ENCODE measurements at places on chromosomes 12 and 14. TPM values are rescaled to one million over a fixed set of nuclear protein-coding genes. Genes with fewer than 3 reads are reported as not detected.

DNA sequence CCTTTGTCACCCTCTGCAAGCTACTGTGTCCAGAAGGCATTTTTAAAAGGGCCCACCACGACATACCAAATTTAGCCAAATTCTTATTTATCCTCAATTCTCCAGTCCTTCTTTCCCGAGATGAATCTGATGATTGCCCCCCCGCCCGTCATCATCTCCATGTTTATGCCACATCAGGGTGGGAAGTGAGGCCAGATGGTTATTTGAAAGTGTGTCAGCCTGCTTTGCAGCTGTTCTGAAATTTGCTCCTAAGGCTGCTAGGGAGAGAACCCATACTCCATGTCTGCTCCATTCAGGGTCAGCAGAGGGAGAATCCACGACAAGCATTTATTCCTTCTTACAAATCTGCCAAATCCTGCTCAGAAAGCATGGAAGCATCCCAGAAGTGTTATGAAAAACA is 337.8 kb downstream of the ADAMTS20 start:
- DNase-seq, result no peak

- DNase-seq, result peak; percentile 6
Measured at GRCh38 chr12:102542816-102543440, 62.6 kb upstream of the IGF1 start.

DNA sequence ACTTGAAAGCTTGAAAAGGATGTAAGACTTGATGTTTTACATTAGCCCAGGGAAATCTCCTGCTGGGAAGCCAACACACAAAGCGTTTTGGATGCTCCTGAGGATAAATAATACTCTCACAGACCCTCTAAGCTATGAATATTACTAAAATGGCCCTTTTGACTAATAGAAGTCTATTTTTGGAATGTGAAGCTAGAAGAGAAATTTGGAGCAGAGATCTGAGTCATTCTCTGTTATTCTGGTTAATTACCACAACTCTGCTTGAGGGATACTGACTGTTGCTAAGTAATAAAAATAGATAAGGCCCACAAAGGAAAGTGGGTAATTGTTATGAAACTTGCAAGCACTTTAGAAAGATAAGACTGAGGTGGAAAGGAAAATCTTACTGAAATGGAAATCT is 346.2 kb upstream of the STXBP6 start:
- no peak for DNase-seq

- DNase-seq, result peak; percentile 45
Measured at GRCh38 chr14:85531141-85531586, 1.2 kb downstream of the FLRT2 start.

DNA sequence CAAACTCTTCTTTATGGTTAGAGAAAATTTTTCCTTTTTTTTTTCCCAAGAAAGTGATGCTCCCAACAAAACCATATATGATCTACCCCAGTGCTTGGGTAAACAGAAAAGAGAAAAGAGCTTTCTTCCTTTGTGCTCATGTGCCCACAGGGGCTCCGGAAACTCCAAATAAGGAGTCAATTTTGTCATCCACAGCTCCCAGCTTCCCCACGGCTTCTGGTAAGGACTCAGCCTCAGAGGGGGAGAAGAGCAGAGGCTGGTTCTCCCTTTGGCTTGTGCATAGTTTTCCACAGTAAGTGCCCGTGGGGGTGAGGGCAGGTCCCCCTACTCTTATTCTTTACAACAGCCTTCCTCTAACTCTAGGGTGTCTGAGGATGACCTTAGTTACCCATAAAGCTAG is 13.3 kb upstream of the RGS6 start:
- no peak for DNase-seq

DNA sequence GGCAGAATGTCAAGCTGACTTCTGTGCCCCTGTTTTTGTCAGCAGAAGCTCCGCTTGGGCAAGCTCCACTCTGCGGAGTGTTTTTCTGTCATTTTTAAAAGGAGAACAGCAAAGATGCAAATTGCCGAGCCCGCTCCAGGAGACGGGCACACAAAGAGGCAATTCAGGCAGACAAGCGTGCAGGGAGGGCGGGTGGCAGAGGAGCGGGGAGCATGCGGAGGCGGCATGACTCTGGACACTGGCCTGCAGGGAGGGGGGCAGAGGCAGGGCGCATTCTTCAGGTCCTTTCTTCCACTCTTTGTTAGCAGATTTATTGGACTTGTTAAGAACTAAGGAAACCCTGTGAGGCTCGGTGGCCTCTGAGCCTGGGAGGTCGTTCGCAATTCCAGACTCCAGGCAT is 187.3 kb upstream of the RMST start:
- DNase-seq, result peak; percentile 23

DNA sequence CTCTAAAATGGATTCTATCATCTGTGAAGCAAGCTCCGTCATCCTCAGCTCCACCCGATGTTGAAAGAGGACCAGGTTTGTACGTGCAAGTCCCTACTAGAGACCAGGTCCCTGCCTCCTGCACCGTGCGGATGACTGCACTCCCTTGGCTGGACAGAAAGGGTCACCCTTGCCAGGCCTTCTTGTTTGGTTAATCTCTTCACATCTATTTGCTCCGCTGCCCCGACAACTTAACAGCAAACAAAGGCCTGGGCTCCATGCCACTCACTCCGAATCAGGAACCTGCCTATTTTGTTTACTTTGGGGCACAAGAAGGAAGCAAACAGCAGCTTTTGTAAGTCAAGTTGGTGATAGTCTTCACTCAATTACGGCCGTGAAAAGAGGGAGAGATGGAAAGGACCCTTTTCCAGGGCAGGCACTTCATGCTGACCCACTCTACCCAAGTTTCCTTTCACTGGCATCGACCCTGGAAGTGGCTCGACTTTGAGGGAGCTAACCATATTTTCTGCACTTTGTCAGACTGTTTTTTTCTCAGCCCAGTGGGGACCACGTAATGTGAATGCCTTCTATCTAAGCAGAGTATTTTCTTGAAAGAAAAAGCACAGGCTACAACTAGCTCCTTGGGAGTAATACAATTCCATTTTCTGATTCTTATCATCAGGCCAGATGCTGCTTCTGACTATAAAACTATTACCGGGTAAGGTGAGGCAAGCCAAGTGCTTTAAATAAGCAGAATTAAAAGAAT is 202.6 kb downstream of the FOXN3 start:
- DNase-seq, result no peak

DNA sequence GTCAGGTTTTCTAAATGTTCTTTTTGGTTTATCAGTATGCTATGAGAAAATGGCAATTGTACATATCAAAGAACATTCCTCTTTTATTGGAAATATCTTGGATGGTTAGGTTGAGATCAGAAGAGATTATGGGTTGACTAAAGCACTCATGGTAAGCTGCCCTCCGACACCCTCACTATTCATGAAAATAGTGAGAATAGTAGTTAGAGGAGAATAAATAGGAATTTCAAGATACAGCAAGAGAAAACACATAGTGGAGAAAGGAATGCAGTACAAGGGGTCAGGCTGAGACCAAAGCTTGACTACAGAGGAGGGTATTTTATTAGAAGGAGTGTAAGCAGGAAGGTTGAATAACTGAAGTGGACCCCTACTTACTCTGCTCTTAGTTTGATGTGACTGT is 112.5 kb downstream of the PTPRQ start:
- no peak for DNase-seq

DNA sequence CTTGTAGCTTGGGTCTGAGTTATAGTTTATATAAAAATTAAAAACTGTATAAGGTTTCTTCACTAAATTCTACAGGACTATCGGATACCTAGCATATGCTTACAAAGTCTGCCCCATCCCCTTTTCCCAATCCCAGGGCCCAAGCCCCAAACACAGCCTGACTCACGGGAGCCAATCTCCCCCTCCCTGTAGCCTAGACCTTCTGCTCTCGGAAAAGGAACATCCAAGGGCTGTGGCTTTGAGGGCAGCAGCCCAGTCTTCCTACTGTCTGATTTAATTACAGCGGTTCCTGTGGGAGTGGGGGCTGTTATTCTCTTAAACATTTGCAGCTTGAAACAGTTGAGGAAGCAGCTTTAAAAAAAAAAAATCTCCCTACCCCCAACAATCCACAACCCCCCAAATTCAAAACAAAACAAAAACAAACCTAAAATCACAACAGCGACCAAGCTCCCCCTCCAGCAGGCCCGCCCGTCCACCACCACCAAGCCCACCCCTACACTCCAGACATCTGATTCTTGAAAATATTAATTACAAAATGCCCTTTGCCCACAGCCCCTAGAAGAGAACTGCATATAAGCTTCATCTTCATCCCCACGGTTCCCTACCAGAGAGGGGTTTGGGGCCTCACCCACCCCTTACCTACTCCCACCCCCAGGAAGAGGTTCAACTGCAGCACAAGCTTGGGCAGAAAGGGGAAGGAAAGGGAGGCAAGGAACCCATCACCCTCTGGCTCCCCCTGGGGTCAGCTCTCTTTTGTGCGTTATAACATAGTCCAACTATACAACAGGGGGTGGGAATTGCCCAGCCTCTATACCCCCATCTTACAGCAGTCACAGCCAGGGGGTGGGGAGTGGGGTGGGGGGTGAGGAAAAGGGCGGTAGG is 1.1 kb upstream of the PRKAG1 start:
- no peak for DNase-seq

DNA sequence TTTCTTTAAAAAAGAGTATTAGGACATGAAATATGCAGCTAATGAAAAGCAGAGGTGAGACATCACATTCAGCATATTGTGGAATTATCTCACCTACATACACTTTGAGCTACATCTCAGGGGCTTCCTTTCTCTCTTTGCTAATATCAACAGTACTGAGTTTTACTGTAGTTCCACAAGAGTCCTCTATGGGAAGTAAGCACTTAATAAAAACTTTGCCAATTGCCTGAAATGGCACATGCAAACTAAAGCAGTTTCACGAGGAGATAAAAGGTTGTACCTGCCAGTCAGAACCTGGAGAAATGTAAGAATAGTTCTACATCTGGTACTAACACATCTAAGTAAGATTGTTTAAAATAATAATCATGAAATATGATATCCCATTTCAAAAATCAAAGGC is 73.5 kb upstream of the GPHB5 start:
- DNase-seq, result no peak

- DNase-seq, result no peak
Measured at GRCh38 chr14:94144765-94145164, 15.4 kb upstream of the IFI27L2 start.

DNA sequence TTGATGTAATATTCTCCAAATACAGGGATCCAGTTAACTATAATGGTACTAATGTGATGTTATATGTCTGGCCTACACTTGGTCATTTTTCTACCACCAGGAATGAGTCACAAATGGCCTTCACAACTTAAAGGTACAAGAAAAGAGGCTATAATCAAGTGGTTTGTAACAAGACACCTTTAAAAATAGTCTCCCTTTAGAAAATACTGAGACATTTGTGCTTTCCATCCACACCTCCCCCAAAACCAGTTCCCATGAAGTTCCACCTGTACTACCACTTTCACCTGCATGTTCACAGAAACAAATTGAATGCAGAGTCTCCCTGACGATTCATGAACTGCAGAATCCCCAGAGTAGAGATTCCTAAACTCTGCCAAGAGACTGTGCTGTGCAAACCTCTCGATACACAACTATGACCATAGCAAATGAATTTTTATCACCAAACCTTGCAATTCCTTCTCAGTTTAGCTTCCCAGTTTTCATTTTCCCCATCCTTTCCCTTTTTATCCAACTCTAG is 6.0 kb downstream of the BTG1 start:
- DNase-seq, result no peak

GRCh38 chr14:22502007-22502406 is 87.0 kb downstream of the DAD1 start:
- no peak for DNase-seq

The AKAP3 gene
- polyA plus RNA-seq, result 1.4 TPM

The RERGL gene
- polyA plus RNA-seq, result 1.7 TPM

The DBX2 gene
- 0.24 TPM for polyA plus RNA-seq

DNA sequence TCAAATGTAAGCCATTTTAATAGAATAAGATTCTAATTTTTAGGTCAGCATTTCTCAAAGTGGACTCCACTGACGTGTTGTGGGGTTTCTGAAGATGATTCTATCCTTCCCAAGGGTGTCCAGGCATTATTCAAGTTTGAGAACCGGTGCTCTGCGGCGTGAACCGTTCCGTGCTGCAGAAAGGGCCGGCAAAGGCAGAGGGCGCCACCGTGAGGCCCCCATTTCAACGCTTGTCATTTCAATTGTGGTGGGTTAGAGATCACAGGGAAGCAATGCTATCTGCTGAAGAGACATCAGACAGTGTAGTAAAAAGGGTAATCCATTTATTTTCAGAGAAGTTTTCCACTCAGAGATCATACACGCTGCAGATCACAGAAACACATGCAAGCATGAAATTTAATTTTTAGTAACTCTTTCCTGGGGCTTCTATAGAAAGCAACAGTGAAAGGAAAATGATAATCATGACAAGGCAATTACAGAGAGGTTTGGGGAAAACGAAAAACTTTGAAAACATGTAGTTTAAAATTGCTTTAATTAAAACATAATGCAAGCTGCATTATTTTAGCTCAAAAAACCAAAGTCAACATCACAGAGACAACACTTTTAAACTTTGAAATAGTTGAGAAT is 201.7 kb downstream of the EXOC5 start:
- no peak for DNase-seq

The KRT6C gene
- not detected for polyA plus RNA-seq

- no peak for DNase-seq
Measured at GRCh38 chr12:8065991-8066594, at the start of gene C3AR1. Gene C3AR1 (minus strand): TSS chr12:8066359. CDS start chr12:8060185, 6,174 bp downstream.

GRCh38 chr14:102508410-102508773 is 1.2 kb downstream of the ANKRD9 start:
- no peak for DNase-seq

- DNase-seq, result no peak
Measured at GRCh38 chr14:55281316-55281839, 10.2 kb downstream of the FBXO34 start.

DNA sequence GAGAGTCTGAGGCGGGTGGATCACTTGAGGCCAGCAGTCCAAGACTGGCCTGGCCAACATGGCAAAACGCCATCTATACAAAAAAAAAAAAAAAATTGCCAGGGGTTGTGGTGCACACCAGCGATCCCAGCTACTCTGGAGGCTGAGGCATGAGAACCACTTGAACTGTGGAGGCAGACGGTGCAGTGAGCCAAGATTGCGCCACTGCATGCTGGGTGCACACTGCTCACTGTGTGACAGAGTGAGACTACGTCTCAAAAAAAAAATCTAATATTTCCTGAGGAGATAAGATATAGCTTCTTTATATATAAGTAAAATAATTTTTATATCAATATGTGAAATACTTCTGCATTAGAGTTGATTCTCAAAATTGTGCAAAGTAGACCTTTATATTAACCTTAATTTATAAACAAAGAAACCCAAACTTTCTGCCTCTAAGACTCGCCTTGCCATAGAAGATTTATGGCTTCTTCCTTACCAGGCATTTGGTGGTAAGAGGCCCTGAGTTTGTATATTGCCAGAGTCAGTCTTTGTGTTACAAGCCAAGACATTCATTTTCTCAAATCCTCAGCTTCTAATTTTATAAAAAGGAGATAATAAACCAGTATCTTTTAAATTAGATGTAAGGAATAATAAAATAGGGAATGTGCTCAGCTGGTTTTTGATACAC is 1226.7 kb downstream of the FLRT2 start:
- no peak for DNase-seq

GRCh38 chr12:93847517-93848474 is 170.6 kb downstream of the CRADD start:
- no peak for DNase-seq

GRCh38 chr12:94925729-94926128 is 77.8 kb downstream of the NDUFA12 start:
- DNase-seq, result no peak

The MMP14 gene
- polyA plus RNA-seq, result 142 TPM
